Keratinocyte (primary cell): ENCODE measurements at places on chromosomes 4 and X.

GRCh38 chrX:34978171-34978570 is 35.6 kb downstream of the FAM47B start:
- H3K36me3 ChIP-seq = no peaks in the 10 kb centered on the region
- no peak overlapping the region for H3K4me3 ChIP-seq

GRCh38 chr4:92234393-92235176 is 69.2 kb upstream of the GRID2 start:
- peaks cover 30% of the 10 kb centered on the region for H3K4me1 ChIP-seq
- no peaks in the 10 kb centered on the region for H3K27me3 ChIP-seq

- H3K27me3 ChIP-seq = peaks cover 6% of the 10 kb centered on the region
- no peak for DNase-seq
- H3K4me3 ChIP-seq = no peak overlapping the region
- no peaks in the 10 kb centered on the region for H3K36me3 ChIP-seq
- no peak overlapping the region for H3K27ac ChIP-seq
These were observed 96.7 kb upstream of the NKX1-1 start for GRCh38 chr4:1502976-1503375.

DNA sequence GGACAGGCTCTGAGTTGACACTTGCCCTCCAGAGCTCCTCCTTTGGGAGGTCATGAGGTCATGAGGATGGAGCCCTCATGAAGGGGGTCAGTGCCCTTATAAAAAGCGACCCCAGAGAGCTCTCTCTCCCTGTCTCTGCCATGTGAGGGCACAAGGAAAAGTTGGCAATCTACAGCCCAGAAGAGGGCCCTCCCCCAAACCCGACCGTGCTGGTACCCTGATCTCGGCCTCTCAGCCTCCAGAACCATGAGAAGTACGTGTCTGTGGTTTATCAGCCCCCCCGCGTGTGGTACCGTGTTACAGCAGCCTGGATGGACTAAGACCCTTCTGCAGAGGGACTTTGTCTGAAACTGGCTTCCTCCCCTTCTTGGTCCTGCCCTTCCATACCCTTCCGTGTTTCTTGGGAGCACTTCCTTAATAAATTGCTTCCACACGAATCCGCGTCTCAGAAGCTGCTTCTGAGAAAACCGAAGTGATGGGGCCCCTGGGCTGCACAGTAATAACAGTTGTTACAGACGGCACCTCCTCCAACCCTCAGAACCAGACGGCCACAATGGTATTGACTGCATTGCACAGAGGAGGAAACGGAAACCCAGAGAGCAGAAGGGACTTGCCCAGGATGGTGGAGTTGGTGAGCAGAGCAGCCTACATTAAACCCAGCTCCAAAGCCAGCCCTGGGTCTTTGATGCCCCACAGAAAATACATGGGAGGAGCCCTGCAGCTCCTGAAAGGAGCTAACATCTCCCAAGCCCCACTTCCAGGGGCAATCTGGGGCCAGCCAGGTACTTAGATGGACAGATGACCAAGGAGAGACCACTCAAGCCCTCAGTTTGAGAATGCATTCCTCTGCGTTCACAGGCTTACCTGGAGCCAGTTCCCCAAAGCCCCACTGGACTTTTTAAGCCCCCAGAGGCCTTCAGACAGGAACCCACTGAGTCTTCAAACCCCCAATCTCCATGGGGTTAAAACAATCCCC is 242.7 kb downstream of the BCOR start:
- no peak for DNase-seq
- H3K27ac ChIP-seq = no peak overlapping the region
- no peak overlapping the region for H3K4me3 ChIP-seq
- no peaks in the 10 kb centered on the region for H3K36me3 ChIP-seq
- H3K4me1 ChIP-seq = peaks cover 10% of the 10 kb centered on the region

- H3K27ac ChIP-seq = no peak overlapping the region
- H3K4me3 ChIP-seq = no peak overlapping the region
- no peak for DNase-seq
- no peaks in the 10 kb centered on the region for H3K27me3 ChIP-seq
- H3K4me1 ChIP-seq = no peaks in the 10 kb centered on the region
These were observed 204.9 kb downstream of the GBA3 start for GRCh38 chr4:22897520-22898108.

DNA sequence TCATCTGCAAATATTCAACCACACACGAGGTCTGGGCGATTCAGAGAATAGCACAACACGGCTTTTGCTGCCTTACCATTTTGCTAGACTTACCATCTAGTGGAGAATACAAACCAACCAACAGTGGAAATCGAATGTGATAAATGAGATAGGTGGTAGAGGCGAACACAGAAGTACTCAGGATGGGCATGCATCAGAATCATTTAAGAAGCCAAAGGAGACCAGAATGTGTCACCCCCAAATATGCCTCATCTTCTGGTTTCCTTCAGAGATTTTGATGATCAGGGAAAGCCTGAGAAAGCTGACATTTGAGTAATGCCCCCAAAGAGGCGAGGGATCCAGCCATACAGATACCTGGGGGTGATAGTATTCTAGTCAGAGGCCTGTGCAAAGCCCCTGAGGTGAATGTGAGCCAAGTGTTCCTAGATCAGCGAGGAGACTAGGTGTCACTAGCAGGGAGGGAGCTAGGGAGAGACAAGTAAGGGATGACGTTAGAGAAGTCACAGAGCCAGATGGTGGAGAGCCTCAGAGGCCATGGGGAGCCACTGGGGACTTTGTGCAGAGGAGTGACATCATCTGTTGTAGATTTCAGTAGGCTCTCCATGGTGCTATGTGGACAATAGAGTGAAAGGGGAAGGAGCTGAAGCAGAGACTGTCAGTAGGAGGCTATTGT is 1.7 kb downstream of the MTMR1 start:
- H3K36me3 ChIP-seq = peaks cover 4% of the 10 kb centered on the region
- H3K27ac ChIP-seq = peak overlapping the region; percentile 98
- DNase-seq = no peak
- peaks cover 27% of the 10 kb centered on the region for H3K4me1 ChIP-seq

DNA sequence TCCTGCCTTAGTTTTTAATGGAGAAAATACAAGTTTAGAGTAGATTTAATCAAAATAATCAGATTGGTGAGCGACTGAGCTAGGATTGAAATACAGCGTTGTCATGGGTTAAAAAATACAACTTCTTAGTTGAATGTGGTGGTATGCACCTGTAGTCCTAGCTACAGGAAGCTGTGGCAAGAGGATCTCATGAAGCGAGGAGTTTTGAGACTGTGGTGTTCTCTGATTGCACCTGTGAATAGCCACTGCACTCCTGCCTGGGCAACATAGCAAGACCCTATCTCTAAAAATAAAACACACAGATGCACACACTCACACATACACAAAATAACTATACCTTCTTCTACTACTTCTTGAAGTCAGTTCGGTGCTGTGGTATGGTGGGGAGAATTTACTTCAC is 19.8 kb upstream of the GBA3 start:
- H3K36me3 ChIP-seq = no peaks in the 10 kb centered on the region
- no peak overlapping the region for H3K4me3 ChIP-seq
- no peaks in the 10 kb centered on the region for H3K27me3 ChIP-seq
- H3K27ac ChIP-seq = no peak overlapping the region
- DNase-seq = no peak
- H3K4me1 ChIP-seq = peaks cover 2% of the 10 kb centered on the region

DNA sequence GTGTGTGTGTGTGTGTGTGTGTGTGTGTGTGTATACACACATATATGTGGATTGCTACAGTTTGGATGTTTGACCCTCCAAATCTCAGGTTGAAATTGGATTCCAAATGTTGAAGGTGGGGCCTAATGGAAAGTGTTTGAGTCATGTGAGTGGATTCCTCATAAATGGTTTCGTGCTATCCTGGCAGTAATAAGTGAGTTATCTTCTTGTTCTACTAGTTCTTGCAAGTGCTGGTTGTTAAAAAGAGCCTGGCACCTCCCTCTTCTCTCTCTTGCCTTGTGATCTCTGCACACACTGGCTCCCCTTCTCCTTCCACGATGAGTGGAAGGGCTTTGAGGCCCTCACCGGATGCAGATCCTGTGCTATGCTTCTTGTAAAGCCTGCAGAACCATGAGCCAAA is 344.1 kb downstream of the SH2D1A start:
- no peak overlapping the region for H3K27ac ChIP-seq
- H3K27me3 ChIP-seq = no peaks in the 10 kb centered on the region
- H3K36me3 ChIP-seq = no peaks in the 10 kb centered on the region
- peak; percentile 13 for DNase-seq
- H3K4me1 ChIP-seq = no peaks in the 10 kb centered on the region
- no peak overlapping the region for H3K4me3 ChIP-seq

GRCh38 chrX:46216406-46216805 is 328.8 kb downstream of the ZNF674 start:
- no peaks in the 10 kb centered on the region for H3K27me3 ChIP-seq
- H3K27ac ChIP-seq = no peak overlapping the region
- no peaks in the 10 kb centered on the region for H3K36me3 ChIP-seq
- DNase-seq = no peak
- no peak overlapping the region for H3K4me3 ChIP-seq
- no peaks in the 10 kb centered on the region for H3K4me1 ChIP-seq

GRCh38 chrX:103687696-103688201 is 1.2 kb upstream of the MORF4L2 start:
- peak overlapping the region; percentile 76 for H3K4me3 ChIP-seq
- DNase-seq = no peak
- H3K4me1 ChIP-seq = no peaks in the 10 kb centered on the region
- H3K27ac ChIP-seq = peak overlapping the region; percentile 95
- H3K36me3 ChIP-seq = peaks cover 10% of the 10 kb centered on the region
